ENCODE measurements at places on chromosomes 5 and 9.
A peak's percentile ranks its signal among the peaks of the same experiment; 100 is the strongest.

DNA sequence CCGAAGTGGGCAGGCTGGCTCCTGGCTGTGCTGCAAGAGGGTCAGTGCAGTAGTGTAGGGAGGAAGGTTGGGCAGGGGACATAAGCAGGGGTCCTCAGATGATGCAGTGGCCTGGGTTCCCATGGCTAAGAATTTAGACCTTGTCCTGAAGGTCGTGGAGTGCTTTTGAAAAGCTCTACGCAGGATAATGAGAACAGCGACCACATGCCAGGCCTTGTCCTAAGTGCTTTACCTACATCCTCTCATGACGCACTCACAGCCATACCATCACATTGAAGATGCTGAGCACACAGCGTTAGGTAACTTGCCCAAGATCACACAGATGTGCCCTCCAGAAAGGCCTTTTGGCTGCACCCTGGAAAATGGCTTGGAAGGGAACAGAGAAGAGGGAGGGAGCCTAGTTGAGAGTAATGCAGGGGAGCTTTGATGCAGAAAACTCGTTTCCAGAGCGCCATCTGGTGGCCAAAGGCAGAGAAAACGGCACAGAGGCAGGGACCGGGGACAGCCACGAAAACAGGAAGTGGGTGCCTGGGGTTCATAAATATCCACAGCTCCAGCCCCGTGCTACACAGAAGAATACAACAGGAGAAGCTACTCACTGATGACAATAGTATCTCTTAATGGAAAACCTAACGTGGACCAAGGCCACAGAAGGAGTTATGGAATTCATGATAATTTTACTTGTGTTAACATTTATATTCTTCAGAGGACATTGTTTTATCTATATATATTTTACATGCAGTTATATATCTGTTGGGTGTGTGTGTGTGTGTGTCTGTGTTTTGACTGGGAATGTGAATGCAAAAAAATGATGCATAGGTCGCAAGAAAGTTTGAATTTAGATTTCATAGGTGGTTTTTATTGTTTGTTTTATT lies 2.7 kb upstream of the PCDH12 start:
- DNase-seq: peak; percentile 79

DNA sequence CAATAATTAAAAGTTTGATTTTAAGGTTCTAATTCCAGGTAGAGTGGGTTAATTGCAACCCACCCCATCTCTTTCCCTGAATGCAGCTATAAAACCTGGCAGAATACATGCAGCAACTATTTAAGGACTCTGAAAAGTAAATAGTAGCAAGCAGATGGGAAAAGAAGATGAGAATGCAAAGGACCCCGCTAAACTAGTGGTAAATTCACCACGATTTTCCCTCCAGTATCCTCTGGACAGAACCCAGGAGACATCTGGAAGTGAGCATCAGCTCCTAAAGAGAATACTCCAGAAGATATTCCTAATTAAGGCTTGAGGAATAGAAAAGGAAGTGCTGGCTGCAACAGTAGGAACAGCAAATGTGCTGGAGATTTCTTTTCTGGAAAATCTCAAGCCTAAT lies 170.9 kb downstream of the FRMD3 start:
- DNase-seq: no peak

GRCh38 chr5:167065794-167066193 lies 1225.7 kb upstream of the WWC1 start:
- no peak for DNase-seq

GRCh38 chr5:178487911-178488600 lies 102.1 kb downstream of the COL23A1 start:
- DNase-seq: no peak

DNA sequence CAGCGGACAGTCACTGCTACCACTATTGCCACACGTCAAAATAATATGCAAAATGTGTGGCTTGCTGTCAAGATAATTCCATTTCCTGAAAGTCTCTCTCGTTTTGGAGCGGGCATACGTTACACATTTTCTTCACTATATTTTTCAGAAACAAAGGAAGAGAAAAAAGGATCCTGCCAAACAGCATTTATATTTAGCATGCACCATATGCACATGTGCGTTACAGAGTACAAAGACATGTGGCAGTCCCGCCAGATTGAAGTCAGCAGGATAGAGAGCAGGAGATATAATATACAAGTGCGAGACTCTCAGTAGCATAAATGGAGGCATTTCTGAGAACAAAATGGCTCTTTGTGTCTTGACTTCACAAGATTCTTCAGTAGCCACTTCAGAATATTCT lies 221.6 kb upstream of the KIF2A start:
- no peak for DNase-seq

DNA sequence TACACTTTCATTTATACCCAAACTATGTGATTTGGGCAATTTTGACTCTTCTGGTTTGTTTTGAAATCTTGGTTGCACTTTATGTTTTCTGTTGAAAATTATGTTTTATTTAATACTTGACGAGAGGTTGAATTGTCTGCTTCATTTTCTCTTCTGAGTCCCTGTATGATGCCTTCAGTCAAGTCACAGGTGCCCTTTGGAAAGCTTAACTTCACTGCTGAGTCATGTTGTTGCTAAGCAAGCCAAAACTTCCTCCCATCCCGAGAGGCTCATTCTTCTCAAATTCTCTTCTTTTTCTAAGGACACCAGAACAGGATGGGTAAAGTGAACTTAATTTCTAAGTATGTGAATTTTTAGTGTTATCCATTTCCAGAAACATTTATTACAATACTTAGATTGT lies 455.3 kb upstream of the PTGER4 start:
- DNase-seq: no peak

DNA sequence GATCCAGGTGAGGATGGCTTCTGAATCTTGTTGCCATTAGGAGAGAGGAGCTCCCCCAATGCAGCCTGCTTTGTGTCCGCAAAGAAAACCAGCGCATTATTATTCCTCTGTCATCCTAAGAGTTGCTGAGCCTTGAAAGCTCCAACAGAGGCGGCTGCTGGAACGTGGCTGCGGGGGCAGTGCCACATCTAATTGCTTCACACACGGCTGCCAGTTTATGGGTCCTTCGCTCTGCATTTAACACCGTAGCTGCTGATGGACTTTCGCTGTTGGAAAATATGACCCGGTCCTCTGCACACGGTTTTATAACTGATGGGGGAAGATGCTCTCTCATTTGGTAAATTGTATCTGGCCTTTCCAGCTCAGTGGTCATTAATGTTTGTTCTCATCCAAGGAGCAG lies 38.0 kb downstream of the ZNF622 start:
- no peak for DNase-seq

DNA sequence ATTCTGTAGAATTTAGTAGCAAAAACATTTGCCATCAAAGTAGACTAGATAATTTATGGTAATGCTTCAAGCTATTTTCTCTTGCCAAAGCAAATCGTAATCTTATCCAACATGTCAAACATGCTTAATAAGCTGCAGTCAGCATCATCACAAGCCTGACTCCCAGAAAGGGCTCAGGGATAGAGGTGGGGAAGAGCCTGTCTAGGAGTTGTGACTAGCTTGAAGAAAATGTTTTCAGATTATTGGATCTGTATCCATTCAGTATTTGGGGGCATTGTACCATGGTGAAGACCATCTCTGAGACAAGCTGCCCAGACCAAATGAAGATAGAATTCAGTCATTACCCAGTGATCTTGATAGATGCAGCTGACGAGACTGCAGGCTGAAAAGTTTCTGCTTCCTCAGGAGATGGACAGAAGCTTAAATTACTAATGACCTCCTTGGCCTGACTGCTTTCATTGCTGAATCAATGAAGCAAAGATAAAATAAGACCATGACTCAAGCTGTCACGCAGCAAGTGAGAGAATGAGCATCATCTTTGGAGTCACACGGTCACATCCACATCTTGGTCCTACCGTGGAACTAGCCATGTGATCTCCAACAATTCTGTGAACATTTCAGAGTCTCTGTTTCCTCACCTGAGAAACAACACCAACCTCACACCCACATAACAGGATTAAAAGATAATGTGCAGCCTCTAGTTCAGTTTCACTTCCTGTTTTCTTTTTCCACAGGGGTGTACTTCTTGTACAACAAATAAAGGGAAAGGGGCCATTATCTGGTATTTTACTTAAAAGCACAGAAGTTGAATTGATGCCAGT lies 9.4 kb downstream of the ERAP2 start:
- DNase-seq: peak; percentile 23

DNA sequence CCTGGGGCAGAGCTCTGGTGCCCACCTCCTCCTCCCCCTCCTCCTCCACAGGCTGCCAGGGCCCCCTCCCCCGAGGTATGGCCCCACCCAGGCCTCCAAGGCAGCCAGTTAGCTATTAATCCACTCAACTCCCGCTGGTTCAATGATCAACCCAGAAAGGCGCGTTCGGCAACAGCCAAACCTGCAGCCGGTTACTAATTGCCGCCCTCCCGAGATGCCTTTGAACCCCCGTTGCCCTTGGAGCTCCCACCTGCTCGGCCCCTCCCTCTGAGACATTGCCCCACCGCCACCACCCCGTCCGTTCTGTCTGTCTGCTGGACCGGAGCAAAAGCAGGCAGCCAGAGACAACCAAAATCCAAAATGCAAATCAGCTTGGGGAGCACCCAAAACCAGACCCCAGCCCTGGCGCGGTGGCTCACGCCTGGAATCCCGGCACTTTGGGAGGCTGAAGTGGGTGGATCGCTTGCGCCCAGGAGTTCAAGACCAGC lies 25.8 kb downstream of the NOTCH1 start:
- no peak for DNase-seq

DNA sequence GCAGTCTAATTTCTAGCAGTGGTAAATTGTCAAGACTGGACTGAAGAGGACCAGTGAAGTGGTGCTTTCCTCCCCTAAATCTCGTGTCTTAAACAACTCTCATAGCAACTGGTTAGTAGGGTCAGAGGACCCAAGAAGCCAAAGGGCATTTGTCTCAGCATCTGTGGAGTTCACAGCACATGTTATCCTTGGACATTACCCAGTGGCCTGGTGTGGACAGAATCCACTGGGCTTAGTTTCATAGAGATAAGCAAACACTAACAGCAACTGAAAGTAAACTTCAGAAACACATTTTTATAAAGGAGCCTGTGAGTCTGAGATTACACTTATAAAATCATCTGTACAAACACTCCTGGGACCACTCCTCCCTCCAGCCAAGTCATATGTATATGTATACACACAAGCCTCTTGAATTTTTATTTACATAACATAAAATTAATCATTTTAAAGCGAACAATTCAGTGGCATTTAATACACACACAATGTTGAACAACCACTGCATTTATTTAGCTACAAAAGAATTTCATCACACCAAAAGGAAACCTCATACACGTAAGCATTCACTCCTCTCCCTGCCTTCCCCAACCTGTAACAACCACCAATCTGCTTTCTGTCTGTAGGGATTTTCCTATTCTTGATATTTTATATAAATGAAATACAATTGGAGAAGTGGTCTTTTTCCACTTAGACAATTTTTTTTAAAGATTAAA lies 457.8 kb downstream of the RASEF start:
- no peak for DNase-seq
